ENCODE measurements at places on chromosomes 5 and 9.

DNA sequence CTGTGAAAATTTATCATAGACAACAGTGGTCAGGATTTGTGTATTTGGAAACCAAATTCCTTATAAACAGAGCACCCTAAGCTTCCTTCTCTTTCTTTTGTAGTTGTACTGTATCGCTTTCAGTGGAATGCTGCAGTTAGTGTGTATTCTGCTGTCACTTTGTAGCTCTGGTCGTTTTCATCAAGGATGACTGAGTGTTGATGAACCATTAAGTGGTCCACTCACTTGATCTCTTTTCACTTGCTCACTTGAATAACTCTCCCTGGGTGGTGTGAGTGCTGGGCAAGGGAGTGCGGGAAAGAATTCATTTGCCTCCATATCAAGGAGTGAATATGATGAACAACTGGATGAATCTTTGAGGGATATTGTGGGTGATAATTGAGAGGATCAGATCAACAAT lies 1225.7 kb upstream of the WWC1 start:
- DNase-seq = no peak

DNA sequence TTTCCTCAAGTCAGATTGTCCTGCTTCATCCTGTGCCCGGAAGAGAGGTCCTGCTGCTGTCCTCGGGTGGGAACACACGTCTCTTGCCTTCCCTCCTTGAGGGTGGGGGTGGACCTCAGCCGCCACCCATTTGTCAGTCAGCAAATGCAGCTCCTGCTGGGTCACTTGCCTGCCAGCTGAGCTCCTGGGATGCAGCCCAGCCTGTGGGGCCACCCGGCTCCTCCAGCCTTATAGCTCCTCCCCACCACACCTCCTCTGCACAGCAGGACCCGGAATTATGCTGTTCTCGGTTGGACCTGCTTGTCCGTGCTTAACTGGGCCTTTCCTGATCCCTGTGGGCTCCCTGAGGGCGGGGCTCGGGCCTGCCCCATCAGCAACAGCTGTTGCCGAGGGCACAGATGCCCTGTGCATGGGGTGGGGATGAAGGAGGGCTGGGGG lies 52.7 kb downstream of the RXRA start:
- DNase-seq = no peak

DNA sequence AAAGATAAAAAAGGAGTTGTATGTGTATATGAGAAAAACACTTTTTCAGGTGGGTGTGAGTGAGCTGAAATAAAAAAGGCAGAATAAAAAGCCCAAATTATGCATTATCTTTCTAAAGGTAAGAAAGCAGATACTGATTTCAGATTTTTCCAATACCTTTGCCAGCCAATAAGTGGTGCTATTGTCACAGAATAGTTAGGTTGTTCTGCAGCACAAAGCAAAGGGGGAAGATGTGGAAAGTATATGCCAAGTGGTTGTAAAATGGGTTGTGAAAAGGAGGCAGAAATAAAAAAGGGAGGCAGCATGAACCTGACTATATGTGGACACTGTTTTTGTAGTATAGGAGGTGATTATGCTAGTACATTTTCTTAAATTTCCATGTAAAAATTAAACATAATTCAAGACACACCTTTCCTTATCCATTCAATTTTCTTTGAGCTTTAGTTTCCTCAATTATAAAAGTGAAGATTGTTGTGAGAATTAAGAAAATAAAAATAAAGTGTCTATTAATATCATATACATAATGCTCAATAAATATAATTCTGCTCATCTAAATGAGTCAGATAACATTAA lies 106.7 kb downstream of the SMIM15 start:
- peak; percentile 29 for DNase-seq

DNA sequence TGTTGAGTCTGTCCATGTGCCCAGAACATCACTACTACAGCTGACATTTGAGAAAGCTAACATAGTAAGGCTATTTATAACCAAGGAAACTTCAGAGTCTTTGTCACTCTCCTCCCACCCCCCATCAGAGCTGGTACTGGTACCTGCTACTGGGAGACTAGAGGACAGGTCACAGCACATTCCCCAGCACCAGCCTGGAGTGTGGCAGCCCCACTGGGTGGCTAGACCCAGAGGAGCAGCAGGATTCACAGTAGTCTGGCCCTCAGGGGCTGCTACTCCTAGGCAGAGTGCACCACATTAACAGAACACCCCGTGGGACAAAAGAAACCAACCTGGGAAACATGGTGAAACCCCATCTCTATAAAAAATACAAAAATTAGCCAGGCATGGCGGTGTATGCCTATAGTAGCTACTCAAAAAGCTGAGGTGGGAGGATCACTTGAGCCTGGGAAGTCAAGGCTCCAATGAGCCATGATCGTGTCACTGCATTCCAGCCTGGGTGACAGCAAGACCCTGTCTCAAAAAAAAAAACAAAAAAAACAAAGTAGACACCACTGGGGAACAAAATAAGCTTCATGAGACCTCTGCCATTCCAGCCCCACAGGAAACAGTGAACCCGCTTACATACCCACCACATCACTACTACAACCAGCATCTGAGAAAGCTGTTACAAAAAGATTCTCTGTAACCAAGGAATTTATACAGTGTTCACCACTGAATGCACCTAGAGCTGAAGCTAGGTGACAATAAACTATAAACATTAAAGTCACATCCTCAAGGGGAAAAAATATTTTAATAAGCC lies 26.3 kb upstream of the PTGER4 start:
- no peak for DNase-seq

DNA sequence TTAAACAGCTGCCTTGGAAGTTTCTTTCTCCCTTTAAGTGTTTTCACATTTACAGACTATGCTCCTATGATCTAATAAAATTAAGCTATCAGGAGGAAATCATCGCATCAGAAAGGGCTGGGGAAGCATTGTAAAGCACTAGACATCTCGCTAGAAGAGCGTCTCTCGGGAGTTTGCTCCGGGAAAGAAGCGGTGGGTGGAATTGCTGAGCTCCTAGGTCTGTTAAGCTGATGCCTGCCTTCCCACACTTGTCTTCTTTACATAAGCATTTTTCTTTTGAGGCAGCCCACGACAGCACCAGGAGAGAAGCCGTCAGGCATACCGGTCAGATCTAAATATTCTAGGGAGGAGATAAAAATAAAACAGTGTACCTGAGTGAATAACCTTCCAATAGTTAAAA lies 541.7 kb upstream of the TUSC1 start:
- DNase-seq = no peak

GRCh38 chr5:141392429-141393198 lies at the start of gene PCDHGA8:
TSS of gene PCDHGA8 (plus strand) at chr5:141392633. CDS start at chr5:141392814, 181 bp downstream.
- DNase-seq = no peak

DNA sequence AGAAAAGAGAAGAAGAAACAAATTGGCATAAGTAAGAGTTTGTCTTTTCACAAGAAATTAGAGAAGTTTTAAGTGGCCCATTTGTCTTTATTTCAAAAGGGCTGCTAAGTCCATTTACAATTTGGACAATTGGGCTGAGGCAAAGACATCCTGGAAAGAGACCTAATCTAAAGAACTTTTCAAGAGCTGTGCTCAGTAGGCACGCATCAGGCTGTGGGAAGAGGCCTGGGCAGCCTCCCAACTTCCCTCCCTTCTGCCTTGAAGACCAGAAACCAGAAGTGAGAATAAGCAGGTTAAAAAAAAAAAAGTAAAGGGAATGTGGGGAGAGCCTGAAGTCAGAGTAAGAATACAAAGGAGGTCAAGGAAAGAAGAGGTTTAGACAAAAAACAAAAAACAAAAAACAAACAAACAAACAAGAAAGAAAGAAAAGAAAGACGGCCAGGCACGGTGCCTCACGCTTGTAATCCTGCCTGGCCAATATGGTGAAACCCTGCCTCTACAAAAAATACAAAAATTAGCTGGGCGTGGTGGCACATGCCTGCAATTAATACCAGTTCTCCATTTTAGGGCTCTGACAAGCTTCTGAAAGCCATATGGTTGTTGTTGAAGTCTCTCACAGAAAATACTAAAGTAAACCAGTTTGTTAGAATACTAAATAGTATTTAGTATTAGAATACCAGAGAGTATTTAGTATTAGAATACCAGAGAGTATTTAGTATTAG lies 48.0 kb upstream of the CEP78 start:
- no peak for DNase-seq

DNA sequence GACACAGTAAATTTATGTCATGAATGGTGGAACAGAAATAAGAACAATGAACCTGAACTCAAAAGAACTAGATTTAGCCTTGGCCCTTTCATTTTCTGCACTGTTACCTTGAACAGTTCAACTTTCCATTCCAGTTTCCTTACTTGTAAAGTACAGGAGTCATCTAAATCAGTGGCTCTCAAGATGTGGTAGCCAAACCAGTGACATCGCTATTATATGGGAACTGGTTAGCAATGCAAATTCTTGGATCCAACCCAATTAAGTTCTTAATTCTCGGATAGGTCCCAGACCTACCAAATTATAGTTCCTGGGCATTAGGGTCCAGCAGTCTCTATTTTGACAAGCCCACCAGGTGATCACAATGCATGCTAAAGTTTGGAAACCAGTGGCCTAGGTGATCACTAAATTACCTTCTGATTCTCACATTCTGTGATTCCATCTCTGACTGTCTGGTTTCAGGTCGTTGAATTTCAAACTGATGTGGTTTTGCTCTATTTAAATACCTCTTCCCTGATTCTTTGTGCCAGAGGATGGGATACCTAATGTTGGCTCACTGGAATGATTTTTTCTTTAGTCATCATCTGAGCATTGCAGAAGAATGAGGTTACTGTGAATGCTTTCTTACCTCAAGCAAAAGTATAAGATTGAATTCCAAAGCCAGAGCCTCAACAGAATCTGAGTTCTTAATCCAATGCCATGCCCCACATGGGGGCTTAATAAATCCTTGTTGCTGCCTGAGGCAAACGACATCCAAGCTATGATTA lies 253.8 kb downstream of the ENC1 start:
- no peak for DNase-seq

GRCh38 chr9:80538976-80539375 lies 967.2 kb downstream of the TLE4 start:
- no peak for DNase-seq

DNA sequence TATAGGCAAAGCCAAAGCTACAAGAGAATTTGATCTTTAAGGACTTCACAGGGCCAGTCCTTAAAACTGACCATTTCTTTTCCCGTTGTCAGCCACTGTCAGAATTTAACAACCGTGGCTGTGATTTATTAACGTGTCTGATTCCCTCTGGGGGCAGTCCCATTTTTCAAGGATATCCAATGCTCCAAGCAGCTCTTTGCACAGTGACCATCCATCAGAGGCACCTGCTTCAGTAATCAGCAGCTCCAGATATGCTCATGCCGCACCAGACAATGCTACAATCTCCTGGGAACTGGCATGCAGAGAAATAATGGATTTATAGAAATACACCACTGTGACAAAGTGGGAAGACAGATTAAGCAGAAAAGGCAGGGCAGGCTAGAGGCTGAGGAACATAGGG lies 163.3 kb upstream of the PPP1R2B start:
- DNase-seq = no peak

- DNase-seq = no peak
These were observed 36.2 kb downstream of the PHAX start for GRCh38 chr5:126636956-126637355.

DNA sequence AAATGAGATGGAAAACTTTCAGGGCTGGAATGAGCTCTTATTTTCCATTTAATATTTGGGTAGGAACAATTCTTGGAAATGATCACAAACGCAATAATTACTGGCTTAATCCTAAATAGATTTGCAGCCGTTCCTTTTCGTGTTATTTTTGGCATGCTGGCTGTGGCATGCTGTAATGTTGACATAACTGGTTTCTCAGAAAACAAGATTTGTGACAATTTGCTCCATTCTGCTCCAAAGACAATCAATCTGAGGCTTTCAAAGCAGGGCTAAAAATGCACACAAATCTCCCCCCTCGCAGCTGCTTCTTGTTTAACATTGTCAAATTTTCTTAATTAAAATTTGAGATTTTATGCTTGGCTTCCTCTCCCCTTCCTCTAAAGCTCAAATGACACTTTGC lies 151.2 kb downstream of the TTC39B start:
- peak; percentile 66 for DNase-seq

GRCh38 chr9:94212531-94212930 lies 46.6 kb upstream of the ZNF169 start:
- no peak for DNase-seq

- no peak for DNase-seq
These were observed 25.2 kb downstream of the GLDC start for GRCh38 chr9:6620353-6620752.
